Activated CD4-positive, alpha-beta T cell treated with anti-CD3 and anti-CD28 coated beads, Interleukin-2, amount 50 U/mL, for 24 hours (primary cell): ENCODE measurements at places on chromosomes 11 and 22.

GRCh38 chr11:20518323-20518834 lies 81.0 kb upstream of the SLC6A5 start:
- no peak for DNase-seq

GRCh38 chr11:121626980-121627379 lies 174.2 kb upstream of the SORL1-AS1 start:
- no peak for DNase-seq

DNA sequence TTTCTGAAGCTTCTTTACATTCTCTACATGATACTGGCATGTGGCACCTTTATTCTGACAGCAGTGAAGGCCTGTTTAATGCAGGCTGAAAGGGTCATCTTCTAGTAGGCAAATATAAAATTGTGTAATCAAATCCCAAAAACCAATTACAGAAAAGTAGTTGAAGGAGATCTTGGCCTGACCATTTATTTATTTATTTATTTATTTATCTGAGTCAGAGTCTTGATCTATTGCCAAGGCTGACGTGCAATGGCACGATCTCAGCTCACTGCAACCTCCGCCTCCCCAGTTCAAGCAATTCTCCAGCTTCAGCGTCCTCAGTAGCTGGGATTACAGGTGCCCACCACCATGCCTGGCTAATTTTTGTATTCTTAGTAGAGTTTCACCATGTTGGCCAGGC lies 22.7 kb upstream of the CECR2 start:
- DNase-seq = no peak

- DNase-seq = no peak
These were observed 14.1 kb upstream of the VPREB1 start for GRCh38 chr22:22230438-22230837.

GRCh38 chr11:85941380-85941973 lies 86.3 kb downstream of the CCDC83 start:
- peak; percentile 24 for DNase-seq

- DNase-seq = no peak
These were observed 64.2 kb downstream of the SESN3 start for GRCh38 chr11:95166781-95167180.

DNA sequence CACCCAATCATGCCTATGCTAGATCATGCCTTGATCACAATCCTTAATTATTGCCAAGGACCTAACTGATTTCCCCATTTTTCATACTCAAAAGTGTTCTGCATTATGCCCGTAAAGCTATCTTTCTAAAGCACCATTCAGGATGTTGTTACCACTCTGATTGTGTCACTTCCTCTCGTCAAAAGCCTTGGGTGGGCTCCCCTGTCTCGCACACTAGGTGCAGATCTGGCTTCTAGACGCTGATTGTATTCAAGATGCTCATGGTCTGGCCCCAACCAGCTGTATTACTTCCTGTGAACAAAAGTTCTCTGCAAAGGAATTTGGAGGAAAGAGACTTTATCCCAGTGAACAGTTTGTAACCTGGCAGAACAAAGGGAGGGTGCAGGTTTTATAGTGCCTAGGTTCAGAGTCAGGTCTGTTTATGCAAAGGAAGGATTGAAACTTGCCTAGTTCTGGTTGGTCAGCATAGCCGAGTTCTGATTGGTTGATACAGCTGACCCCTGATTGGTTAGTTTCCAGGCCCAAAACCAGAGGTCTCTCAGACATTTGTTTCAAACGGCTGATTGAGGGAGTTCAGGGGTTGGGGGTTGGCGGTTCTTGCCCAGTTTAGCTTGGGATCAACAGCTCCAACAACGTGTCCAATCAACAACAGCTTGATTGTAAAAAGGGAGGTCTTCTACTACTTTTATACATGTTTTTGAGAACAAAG lies 25.4 kb downstream of the ATG13 start:
- no peak for DNase-seq

DNA sequence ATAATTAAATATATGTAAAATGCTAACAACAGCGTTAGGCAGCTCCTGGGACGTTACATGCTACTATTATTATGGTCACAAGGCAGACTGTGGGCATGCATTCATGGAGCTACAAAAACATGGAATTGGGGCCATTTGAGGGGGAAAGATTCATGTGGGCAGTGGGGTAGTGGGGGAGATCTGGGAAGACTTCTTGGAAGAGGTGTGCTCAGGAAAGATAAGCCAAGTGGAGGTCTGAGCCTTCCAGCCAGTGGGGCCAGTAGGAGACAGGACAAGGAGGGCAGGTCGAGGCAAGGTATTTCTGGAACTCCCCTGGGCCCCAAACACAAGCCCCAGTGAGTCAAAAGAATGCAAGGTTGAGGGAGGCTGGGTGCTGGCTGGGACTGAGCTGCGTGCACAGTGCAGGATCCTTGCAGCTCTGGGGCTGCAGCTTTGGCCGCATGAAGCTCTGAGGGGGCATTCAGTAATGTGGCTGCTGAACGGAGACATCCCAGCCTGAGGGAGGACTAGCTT lies 35.4 kb downstream of the CYTH4 start:
- no peak for DNase-seq

- no peak for DNase-seq
These were observed 1420.3 kb downstream of the BRD1 start for GRCh38 chr22:48407256-48407955.

DNA sequence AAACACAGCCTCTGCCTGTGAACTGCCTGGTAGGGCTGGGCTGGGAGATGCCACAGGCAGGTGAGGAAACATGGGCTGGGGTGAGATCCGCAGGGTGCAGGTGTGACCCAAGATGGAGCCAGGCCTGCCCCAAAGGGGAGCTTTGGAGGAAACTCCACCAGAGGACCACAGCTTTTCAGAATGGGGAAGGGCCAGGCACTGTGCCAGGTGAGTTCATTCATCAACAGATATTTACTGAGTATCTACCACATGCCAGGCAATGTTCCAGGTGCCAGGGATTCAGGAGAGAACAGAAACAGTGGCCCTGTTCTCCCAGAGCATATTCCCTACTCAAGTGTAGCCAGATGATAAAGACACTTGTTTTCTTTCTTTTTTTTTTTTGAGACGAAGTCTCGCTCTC lies 11.2 kb downstream of the RTN4RL2 start:
- DNase-seq = no peak

GRCh38 chr11:78768345-78768744 lies 193.7 kb upstream of the NARS2 start:
- DNase-seq = no peak

GRCh38 chr22:36413022-36413775 lies 25.4 kb upstream of the MYH9 start:
- DNase-seq = no peak

- DNase-seq = peak; percentile 67
These were observed 22.8 kb downstream of the MYH9 start for GRCh38 chr22:36365020-36365411.

GRCh38 chr22:24400726-24401596 lies 26.4 kb upstream of the ADORA2A start:
- no peak for DNase-seq
